ENCODE measurements at places on chromosomes 13 and 19.

GRCh38 chr13:23598369-23598768 lies 28.2 kb downstream of the TNFRSF19 start:
- DNase-seq = no peak

DNA sequence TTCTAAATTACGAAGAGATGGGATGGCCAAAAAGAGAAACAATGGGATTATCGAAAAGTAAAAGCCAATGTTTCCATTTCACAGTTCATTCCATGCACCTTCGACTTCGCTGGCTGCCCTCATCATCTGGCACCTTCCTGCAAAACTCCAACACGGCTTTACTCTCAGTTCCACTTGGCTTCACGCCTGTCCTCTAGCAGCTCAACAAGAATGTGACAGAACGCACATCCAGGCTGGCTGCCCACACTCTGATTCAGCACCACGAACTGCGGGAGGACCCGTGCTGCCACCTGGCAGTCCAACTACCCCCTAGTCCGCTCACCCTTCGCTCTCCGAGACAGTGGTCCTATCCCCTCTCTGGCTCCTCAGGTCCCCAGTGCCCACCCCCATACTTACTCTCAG lies 11.7 kb downstream of the ATP7B start:
- DNase-seq = no peak

- DNase-seq = peak; percentile 39
Measured at GRCh38 chr19:16376649-16377048, 52.0 kb downstream of the KLF2 start.

GRCh38 chr13:24341439-24341838 lies 32.1 kb downstream of the C1QTNF9 start:
- DNase-seq = no peak

Data from stimulated activated CD4-positive, alpha-beta T cell treated with anti-CD3 and anti-CD28 coated beads, Interleukin-2, amount 100 ng/mL, for 24 hours (primary cell).